ENCODE measurements at places on chromosomes 1 and 21.

DNA sequence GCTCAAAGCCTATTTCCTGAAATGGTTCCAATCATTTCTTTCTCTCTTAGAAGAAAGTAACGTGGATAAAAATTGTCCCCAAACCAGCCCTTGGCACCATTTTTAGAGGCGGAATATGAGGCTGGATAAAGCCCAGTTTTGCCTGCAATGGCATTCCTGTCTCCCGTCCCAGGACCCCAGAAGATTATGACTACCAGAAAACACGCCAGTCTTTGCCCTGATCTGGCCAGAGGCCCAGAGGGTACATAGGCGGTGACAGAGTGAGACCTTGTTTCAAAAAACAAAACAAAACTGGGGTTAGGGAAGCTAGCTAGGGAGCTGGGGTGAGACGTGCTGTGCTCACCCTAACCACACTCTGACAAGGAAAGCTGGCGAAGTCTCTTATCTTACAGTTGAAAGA is at the start of gene AADACL4:
Gene AADACL4 (plus strand): TSS at position 301 of the 400 bp plus-strand sequence. CDS start 462 bp downstream, outside the sequence.
- no peak for DNase-seq

GRCh38 chr1:78606274-78606673 is 14.0 kb upstream of the IFI44L start:
- no peak for DNase-seq

GRCh38 chr1:17436380-17437174 is 2.9 kb downstream of the RCC2 start:
- no peak for DNase-seq

- no peak for DNase-seq
These were observed 47.1 kb upstream of the ETS2 start for GRCh38 chr21:38758501-38759214.

- no peak for DNase-seq
These were observed 20.6 kb downstream of the RRP1 start for GRCh38 chr21:43809853-43810504.

- DNase-seq = no peak
These were observed 1777.5 kb downstream of the BRINP3 start for GRCh38 chr1:188700116-188700515.

GRCh38 chr1:61227857-61228550 is 145.6 kb downstream of the NFIA start:
- no peak for DNase-seq

DNA sequence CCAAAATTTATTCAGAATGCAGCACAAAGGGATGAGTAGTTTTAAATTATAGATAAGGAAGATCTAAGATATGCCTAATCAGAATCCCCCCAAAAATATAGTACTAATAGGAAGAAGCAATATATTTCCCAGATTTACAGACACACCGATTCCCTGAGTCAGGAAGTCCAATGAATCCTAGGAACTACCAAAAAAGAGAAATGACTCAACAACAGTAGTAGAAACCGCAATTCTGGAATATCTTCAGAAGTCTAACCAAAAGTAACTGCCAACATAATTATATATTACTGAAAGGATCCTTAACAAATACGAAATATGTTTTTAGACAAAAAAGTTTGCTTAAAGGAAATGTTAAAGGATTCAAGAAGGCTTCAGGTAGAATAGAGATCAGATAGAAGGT is 10.3 kb downstream of the AHCTF1 start:
- DNase-seq = no peak

DNA sequence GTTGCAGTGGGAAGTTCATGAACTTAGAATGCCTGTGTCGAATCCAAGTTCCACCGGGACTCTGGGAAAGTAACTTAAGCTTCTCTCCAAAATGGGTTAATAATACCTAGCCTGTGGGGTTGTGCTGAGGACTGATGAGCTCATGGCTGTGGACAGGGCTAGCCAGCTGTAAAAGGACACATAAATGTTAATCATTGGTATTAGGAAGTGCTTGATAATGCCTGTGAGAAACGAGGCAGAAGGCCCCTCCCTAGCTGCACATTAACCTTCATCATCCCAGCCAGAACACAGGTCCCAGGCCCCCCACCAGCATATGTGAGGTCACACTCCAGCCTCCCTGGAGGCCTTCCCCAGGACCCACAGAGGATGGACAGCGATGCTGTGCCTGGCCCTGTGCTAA is 789 bp upstream of the GJB4 start:
- no peak for DNase-seq

- no peak for DNase-seq
These were observed 64.0 kb upstream of the TARDBP start for GRCh38 chr1:10948463-10948775.

GRCh38 chr1:76425201-76426145 is 350.9 kb downstream of the ST6GALNAC3 start:
- no peak for DNase-seq

DNA sequence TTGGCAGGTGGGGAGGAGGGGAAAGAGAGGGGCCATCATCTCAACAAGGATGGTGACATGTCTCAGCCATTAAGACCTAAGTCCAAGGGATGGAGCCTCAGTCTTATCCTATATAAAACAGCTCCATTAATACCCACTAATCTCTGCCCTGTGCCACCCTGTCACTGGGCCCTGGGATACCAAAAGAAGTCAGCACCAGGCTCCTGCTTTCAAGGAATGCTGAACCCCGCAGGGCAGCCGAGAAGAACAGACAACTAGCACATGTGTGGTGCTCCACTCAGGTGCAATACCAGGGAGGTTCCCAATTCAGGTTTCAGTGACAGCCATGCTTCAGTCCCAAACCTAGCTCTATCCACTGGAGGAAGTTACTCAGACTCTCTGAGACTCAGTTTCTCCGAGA is 128.4 kb downstream of the GRIK3 start:
- DNase-seq = no peak

DNA sequence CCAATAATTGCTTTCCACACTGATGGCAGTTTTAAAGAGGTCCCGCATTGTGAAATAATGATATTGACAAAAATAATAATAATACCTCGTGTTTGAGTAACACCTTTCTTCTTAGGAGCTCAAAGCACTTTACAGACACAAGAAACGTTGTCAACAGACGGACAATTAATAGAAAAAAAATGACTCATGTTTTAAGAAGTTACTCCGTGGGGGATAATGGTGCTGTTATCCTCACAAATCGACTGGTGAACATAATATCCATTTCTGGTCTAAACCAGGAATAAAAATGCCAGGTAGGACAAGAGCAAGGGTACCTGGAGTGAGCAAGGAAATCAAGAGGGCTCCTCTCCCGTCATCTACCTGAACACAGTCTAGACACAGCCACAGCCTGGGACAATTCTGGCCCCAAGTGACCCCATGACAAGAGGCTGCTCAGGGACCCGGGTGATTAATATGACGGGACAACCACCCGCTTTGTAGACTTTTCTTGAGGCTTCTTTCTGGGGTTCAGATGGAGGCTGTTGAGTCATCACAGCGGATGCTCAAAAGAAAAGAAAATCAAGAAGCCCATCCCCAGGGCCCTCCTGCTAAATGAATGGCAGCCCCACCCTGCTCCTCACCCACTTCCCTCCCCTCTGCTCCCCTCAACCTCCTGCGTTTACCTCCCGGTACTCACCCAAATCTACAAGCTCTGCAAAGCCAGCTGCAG is 146.2 kb upstream of the IRF2BP2 start:
- no peak for DNase-seq

GRCh38 chr21:36542312-36543101 is 62.6 kb upstream of the CLDN14 start:
- no peak for DNase-seq

- no peak for DNase-seq
These were observed 44.3 kb downstream of the ERICH3 start for GRCh38 chr1:74629283-74629682.

GRCh38 chr1:29342351-29342750 is 106.0 kb downstream of the PTPRU start:
- DNase-seq = no peak

DNA sequence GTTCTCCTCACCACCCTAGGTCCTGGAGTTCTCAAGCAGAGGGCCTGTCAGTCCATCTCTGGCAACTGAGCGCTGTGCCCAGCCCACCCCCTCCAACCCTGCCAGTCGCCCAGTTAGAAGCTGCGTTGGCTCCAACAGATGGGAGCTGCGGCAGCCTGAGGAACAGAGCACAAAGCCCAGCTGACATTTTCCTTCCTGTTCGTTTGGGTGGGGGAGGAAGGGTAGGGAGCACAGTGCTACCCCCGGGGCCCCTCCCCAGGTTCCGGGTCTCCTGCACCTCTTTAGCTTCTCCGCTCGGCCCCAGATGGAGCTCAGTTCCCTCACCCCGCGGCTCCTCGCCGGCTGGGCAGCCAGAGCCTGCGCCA is 1.4 kb downstream of the LRRN2 start:
- no peak for DNase-seq

GRCh38 chr21:38787461-38788274 is 18.1 kb upstream of the ETS2 start:
- no peak for DNase-seq

- no peak for DNase-seq
These were observed 7.7 kb upstream of the HTR1D start for GRCh38 chr1:23224739-23225648.
